Stimulated activated CD8-positive, alpha-beta memory T cell treated with anti-CD3 and anti-CD28 coated beads, Interleukin-4, amount 100 ng/mL, for 4 hours (primary cell): ENCODE measurements at places on chromosomes 16 and 17.

- no peak for DNase-seq
Measured at GRCh38 chr16:2178321-2179106, 17.9 kb downstream of the CASKIN1 start.

GRCh38 chr16:68230176-68230571 is 5.8 kb downstream of the ESRP2 start:
- no peak for DNase-seq

DNA sequence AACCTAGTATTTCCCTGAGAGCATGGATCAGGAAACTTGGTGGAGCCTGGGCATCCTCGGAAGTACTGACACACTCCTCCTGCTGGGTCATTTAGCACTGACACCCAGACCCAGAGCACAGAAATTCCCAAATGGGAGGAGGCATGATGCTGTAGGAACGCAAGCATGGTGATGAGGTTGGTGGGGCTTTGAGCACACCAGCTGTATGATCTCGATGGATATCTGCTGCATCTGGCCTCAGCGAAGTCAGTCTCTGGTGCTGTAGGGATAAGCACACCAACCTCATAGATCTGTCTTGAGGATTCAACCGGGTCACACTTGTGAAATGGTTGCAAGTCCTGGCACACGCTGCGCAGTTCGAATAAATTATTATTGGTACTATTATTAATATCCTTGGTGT is 52.5 kb downstream of the SHISA6 start:
- no peak for DNase-seq

DNA sequence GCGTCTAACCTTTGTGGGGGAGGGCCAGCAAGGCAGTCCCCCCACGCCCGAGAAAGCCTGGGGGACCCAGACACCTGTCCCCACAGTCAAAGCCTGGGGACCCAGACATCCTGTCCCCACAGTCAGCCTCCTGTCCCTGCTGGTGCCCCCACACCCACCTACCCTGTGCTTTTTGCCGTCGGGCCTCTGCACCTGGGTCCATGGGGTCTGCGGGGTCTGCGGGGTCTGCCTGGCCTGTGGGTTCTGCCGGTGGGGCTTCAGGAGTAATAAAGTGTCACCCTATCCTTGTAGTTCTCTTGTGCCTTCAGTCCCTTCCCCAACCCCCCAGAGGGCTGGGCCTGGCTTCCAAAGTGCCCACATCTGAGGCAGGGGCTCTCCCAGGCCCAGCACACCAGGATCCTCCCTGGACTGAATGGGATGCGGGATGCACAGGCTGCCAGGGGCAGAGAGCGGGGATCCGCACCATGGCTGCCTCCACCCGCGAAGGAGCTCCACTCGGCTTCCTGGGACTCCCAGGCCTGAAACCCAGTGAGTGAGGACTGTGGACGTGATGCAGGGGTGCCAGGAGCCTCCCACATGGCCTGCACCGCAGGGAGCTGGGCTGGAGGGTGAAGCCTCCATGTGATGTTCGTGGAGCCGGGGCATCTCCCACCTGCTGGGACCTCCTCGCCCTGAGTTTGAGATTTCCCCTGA is 16.3 kb upstream of the DPEP1 start:
- no peak for DNase-seq

- DNase-seq = no peak
Measured at GRCh38 chr16:87966064-87966645, 14.9 kb downstream of the BANP start.

DNA sequence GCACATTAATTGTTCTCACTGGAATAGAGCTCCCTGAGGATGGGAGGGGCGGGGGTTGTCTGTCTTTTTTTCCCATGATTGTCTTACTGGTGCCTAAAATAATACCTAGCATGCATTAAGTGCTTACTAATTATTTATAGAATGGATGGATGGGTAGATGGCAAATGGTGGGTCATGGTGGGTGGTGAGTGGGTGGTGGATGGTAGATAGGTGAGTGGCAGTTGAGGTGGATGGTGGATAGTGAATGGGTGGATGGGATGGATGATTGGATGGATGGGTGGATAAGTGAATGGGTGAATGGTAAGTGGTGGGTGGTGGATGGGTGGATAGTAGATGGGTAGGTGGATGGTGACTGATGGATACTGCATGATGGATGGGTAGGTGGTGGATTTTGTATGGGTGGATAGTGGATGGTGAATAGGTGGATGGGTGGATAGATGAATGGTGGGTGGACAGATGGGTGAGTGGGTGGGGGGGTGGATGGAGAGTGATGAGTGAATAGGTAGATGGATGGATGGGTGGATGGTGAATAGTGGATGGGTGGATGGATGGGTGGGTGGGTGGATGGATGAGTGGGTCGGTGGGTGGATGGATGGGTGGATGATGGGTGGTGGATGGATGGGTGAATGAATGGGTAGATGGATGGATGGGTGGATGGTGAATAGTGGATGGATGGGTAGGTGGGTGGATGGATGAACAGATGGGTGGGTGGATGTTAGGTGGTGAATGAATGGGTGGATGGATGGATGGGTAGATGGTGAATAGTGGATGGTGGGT is 51.6 kb downstream of the RBFOX3 start:
- DNase-seq = no peak

- no peak for DNase-seq
Measured at GRCh38 chr16:81241706-81242105, 3.2 kb downstream of the BCO1 start.

DNA sequence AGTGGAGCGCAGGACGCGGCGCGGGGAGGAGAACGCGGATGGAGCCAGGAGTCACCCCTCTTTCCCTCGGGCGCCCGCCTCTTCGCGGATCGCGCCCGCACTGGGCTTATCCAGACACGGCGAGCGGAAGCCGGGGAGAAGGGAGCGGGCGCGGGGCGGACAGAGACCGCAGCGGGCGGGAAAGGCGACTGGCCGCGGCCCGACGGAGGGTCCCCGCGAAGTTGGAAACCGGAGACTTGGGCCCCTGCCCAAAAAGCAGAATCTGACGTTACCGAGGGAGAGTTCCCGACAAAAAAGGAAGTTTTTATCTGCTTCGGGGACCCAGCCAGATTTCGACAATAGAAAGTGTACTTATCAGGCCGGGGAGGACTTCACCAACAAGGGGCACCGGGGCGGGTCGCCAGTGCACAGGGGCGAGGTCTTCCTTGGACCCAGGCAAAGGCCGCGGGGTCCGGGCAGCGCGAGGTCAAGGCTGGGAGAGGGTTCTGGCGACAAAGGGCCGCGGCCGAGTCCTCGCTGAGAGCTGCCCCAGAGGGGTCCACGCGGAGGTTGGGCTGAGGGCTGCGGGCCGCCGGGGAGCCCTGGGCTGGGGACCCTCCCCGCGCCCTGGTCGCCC is 519 bp downstream of the ST6GALNAC2 start:
- DNase-seq = no peak

DNA sequence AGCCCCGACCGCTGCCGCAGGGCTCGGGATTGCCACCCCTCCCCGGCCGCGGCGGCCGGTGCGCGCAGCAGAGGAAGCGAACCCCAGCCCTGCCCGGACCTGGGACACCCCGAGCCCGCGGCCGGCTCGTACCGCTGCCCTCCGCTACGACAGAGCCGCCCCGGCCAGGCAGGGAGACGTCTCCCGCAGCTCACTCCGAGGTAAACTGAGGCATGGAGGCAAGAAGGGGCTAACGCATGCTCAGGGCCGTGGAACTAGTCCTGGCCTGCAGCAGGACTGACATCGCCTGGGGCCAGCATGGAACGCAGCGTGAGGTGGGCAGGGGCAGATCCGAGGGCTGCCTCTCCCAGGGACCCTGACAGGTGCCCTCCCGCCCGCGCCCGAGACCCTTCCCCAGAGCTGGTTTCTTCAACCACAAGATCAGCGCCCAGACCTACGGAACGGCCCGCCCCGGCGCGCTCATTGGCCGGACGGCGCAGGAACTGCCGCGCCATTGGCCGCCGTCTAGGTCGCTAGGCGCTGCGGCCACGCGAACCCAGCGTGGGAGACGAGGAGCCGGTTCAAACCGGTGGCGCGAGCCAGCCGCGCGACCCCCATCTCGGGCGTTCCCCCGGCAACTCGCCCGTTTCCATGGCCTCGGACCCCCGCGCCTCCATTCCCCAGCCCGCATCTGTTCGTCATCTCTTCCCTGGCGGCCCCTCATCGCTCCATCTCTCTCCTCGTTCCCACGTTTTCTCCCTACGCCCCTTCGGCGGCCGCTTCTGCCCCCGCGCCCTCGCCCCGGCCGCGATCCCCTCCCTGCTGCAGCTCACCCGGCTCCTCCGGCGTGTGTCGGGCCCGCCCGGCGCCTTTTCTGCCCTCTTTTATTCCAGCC is at the start of gene SLC43A2:
TSS of gene SLC43A2 (minus strand) at position 853 of the 874 bp plus-strand sequence. CDS start 960 bp downstream, outside the sequence.
- peak; percentile 59 for DNase-seq

DNA sequence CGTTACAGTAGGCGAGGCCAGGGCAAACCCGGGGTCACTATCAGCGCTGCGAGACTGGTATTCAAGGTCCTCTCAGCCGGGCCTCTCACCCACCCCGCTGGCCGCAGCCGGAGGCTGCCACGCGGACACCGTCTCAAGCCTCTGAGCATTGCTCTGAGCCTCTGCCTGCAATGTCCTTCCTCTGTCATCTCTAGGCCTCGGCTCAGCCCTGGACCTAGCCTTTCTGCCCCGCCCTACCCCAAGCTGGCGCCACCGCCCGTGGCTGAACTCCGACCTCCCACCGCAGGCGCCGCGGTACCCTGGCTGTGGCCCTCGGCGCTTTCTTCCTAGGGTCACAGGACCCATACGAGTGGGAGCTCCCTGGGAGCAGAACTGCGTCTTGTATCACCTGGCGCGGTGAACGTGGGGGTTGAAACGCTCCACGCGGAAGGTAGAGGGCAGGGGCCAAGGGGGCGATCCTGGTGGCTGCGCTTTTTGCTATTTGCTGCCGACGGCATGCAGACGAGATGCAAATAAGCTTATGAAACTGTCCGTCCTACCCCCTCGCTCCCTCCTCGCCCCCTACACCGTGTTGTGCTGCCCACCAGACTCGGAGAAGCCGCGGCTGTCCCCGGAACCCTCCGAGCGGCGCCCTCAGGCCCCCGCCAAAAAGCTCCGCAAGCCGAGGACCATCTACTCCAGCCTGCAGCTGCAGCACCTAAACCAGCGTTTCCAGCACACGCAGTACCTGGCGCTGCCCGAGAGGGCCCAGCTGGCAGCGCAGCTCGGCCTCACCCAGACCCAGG is 3.7 kb downstream of the DLX4 start:
- DNase-seq = no peak

- no peak for DNase-seq
Measured at GRCh38 chr16:24538756-24539294, 541 bp upstream of the RBBP6 start.

DNA sequence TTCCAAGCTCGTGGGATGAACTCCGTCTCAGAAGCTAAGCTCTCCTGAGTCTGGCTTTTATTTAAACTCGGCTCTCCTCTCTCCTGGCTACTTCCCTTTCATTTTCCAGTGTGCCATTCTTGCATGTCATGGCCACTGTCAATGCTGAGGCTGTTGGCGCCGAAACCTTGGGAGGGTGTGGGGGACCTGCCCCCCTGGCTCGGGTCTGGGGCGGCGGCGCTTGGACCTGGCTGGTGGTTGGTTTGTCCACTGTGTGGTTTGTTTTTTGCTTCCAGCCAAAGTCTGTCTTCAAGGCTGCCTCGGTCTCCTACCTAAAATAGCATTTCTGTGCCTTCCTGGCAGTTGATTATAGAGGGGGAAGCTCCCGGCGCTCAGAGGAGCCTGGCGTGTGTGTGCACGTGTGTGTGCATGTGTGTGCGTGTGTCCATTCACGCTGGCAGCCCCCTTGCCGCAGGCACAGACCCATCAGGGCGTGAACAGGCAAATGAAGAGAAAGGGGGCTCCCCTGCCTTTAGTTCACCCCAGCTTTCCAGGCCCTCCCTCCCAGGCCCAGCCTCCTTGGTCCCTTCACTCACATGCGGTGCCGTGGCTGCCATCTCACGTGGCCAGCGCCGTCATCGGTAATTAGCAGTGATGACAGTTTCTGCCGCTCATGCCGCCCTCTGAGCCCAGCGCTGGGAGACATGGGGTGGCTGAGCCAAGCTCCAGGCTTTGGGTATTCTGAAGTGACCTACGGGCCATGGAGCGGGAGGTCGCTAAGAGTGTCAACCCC is 179.9 kb downstream of the SEC14L1 start:
- no peak for DNase-seq

DNA sequence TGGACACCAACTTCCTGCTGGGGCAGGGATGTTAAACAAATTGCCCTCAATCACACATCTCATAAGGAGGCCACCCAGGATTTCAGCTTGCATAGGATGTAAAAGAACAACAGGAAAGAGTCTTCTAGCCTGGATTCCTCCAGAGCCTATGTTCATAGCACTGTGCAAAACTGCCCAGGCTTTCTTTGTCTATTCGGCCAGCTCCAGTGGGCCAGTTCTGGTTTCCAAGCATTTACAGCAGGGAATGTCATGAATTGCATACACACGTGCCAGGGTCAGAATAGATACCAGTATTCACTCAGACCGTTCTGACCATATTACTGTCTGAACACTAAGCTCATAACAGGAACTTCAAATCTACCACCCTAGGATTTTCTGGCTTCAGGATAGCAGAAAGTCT is 273.2 kb downstream of the CDH8 start:
- DNase-seq = no peak

DNA sequence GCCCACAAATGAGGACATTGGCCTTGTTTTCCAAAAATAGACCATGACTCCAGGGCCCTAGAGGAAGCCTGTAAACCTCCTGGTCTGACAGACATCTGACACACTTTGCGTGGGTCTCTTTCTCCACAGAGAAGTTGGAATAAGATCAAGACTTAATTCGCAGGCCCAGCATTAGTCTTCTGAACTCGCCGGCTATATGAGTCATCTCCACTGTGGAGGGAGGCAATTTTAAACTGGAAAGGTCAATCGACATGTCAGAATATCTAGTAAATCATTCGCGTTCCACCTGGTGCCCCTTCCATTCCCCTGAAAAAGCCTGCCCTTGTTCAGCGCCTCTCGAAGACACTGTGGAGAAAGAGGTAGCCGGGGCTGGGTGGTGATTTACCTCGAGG is 140.1 kb downstream of the CLEC16A start:
- DNase-seq = no peak

- no peak for DNase-seq
Measured at GRCh38 chr16:48300391-48300856, 53.1 kb upstream of the ABCC11 start.

GRCh38 chr16:3170440-3171180 is 17.4 kb upstream of the OR1F1 start:
- DNase-seq = no peak

DNA sequence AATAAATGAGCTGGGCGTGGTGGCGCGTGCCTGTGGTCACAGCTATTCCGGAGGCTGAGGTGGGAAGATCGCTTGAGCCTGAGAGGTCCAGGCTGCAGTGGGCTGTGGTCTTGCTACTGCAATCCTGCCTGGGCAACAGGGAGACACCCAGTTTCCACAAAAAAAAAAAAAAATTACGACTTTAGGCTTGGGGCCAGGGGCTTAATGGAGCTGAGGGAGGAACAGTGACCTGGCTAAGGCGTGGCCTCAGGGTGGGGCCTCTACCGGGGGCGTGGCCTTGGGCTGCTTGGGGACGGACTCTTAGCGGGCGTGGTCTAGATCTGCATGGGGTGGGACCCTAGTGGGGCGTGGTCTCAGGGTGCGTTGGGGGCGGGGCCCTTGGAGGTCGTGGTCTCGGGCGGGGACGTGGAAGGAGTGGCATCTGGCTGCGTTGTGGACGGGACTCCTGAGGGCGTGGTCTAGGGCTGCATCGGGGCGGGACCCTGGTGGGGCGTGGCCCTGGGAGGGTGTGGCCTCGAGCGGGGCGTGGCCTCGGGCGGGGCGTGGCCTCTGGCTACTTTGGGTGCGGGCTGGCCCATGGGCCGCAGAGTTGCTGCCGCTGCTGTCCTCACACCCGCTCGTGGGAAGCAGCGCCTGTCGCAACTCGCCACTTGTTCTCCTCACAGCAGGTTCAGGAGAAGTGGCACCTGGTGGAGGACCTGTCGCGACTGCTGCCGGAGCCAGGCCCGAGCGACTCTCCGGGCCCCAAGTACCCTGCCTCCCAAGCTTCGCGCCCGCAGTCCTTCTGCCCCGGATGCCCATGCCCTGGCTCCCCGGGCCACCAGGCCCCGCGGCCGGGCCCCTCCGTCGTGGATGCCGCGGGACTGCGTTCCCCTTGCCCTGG is 5.8 kb upstream of the C17orf99 start:
- DNase-seq = peak; percentile 82
